ENCODE measurements at places on chromosomes 12 and 14.
A peak's percentile ranks its signal among the peaks of the same experiment; 100 is the strongest.

DNA sequence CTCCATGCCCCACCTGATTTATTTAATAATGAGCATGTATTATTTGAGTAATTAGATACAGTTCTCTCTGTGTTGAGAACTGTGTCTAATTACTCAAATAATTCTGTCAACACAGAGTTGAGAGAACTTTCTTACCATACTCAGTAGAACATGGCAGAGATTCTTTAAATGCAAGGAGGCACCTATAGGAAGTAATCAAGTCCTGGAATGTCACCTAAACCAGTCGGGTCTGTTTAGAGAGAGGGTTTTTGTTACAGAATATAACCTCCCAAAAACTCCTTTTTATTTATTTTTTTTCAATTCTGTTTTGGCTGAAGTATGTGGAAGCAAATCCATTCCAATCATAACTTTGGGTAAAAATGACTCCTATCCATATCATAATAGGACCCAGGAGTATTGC, 37.5 kb upstream of the CIT start:
- DNase-seq: no peak

GRCh38 chr12:58576081-58576480, 344.2 kb downstream of the LRIG3 start:
- no peak for DNase-seq

DNA sequence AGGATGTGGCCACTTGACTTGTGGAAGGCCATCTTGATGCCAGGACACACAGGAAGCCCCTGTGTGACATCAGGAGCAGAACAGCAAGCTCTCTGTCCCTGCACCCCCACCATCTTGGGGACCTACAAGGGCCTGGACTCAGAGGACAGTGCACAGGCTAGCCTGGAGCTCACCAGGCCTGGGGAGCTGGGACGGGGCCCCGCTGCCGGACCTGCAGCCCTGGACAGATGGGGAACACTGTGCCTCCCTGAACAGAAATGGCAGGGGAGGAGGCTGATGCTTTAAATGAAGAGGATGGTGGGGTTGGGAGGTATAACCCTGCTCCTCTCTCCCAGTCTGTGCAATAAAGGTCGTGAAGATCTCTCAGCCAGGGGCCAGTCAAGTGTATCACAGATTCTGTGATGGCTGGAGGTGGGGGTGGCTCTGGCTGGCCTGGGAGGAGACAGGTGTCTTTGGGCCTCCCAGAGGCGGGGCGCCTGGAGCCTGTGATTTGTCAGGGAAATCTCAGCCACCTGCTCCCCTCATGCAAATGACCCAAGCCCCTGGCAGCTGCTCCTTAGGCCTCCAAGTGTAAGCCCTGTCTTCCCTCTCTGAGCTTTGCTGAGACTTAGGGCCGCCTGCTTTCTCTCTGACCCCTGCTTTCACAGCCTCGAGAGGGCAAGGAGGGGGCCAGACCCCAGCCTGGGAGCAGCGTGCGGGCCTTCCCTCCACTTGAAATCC, 1.1 kb upstream of the GNB3 start:
- peak; percentile 88 for DNase-seq

GRCh38 chr12:131249246-131250027, 295.7 kb downstream of the ADGRD1 start:
- no peak for DNase-seq

GRCh38 chr12:47307680-47308399, 228.1 kb upstream of the AMIGO2 start:
- DNase-seq: peak; percentile 69

Measured in H9 (cell line).